Amniotic stem cell (primary cell): ENCODE measurements at places on chromosomes 7 and 10.
A peak's percentile ranks its signal among the peaks of the same experiment; 100 is the strongest.

- DNase-seq = no peak
Measured at GRCh38 chr7:150967349-150967748, 10.8 kb downstream of the KCNH2 start.

GRCh38 chr10:11444531-11445228 lies 166.8 kb downstream of the USP6NL start:
- no peak for DNase-seq

DNA sequence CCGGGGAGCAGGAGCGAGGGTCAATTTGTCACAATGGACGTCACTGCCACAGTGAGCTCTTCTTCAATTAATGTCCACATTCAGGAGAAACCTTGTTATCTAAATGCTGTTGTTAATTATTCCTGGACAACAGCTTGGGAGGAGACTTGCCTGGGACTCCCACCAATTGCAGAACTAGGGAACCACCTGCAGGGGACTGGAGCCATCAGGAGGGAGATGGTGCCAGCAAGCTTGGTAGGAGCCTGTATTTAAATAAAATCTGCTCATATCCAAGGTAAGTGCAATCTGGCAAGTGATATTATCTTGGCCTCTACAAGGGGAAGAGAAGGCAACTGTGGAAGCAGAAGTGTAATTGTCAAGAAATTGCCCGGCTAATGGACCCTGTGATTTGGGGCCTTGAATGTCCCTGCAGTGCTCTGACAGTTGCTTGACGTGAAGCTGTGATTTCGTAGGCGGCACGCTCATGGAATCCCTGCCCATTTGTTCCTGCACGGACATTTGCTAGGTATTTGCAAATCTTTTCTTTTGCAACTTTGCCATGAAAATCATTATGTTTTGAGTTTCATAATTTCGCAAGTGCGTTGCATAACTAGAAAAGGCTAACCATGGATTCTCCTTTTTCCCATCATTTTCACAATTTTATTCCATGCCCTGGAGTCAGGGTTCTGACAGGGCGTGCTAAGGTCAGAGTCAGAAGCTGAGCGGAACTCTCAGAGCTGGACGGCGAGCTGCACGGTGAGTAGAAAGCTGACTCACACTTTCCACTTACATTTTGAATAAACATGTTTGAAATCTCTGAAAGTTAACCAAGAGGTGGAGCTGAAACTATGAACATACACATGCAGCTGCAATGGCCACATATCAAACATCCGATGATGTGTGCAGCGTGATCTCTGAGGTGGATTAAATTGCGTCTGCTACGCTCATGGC lies 84.9 kb upstream of the TCERG1L start:
- no peak for DNase-seq

DNA sequence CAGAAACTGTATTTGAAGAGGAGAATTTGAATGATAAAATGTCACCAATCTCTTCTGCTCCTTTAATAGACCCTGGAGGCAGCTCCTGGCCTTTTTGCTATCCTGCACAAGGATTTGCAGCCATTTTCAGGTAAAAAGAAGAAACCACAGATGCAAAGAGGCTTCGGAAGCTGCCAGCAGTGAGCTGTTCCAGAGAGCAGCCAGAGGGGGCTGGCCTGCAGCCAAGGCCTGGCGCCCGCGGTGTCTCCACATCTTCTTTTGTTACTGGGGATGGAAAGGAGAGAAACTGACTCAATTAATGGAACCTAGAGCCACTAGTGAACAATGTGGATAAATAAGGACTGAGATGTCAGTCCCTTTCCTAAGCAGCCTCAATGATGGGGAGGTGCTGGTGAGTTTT lies 23.9 kb upstream of the GPR26 start:
- DNase-seq = no peak

GRCh38 chr7:148941598-148942275 lies 57.6 kb upstream of the EZH2 start:
- DNase-seq = no peak

GRCh38 chr10:93746844-93747284 lies 10.9 kb upstream of the LGI1 start:
- DNase-seq = peak; percentile 98
